PC-3 (cell line): ENCODE measurements at places on chromosomes 1 and 21. TPM values are rescaled to one million over a fixed set of nuclear protein-coding genes. Genes with fewer than 3 reads are reported as not detected.

The IFNAR1 gene
- total RNA-seq, result 13.2 and 18.4 TPM in 2 replicates

The SPRR2E gene
- not detected in 2 replicates for total RNA-seq

The RGS8 gene
- not detected in 2 replicates for total RNA-seq

The VWA5B1 gene
- total RNA-seq, result not detected in 2 replicates

The SH2D1B gene
- total RNA-seq, result 0.04 TPM in 1 of 2 replicates, not detected in the other

The GJA8 gene
- not detected in 2 replicates for total RNA-seq

The EPHB2 gene
- 21.0 and 23.2 TPM in 2 replicates for total RNA-seq

The NECAP2 gene
- 65.0 and 70.0 TPM in 2 replicates for total RNA-seq

The RHD gene
- total RNA-seq, result not detected in 2 replicates

The ENAH gene
- total RNA-seq, result 96.6 and 101 TPM in 2 replicates

The FNDC5 gene
- total RNA-seq, result 0.22 and 0.35 TPM in 2 replicates

The PDC gene
- not detected in 2 replicates for total RNA-seq

The S100A2 gene
- total RNA-seq, result 358 and 373 TPM in 2 replicates

The RCSD1 gene
- not detected in 2 replicates for total RNA-seq

The SPRR2F gene
- not detected in 2 replicates for total RNA-seq

The TNFRSF18 gene
- total RNA-seq, result 87.2 and 120 TPM in 2 replicates

- 0 out of 2 replicates have a peak, but pooled peaks cover 3% of the 10 kb centered on the region for H3K4me1 ChIP-seq
- no peak overlapping the region for H3K4me3 ChIP-seq
- H3K36me3 ChIP-seq, result no peaks in the 10 kb centered on the region
- no peak overlapping the region for H3K27ac ChIP-seq
These were observed 9.4 kb downstream of the PROX1 start for GRCh38 chr1:213997038-213997771.

DNA sequence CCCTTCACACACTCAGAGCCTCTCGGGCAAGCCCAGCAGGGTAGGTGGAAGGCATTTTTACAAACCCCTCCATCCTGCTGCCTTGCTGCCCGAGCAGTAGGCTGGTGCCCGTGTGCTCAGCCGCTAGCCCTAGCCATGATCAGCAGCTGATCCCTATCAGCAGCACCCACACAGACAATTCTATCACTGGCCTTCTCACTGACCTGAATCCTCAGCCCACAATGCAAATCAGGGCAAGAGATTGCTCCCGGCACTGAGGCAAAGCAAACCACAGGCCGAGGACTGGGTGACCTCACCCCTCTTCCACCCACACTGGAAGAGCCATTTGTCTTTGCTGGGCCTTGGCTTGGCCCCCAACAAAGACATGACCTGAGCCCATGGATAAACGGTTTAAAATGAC is 895 bp upstream of the PDZK1 start:
- H3K4me3 ChIP-seq, result no peak overlapping the region
- H3K27me3 ChIP-seq, result no peaks in the 10 kb centered on the region
- H3K27ac ChIP-seq, result peak overlapping the region; percentile 80; the same call in 1 of the 2 replicates

GRCh38 chr1:19960591-19960990 is 18.8 kb downstream of the PLA2G2A start:
- H3K27me3 ChIP-seq, result peaks cover 18% of the 10 kb centered on the region
- no peak overlapping the region for H3K4me3 ChIP-seq
- no peak overlapping the region for H3K27ac ChIP-seq
- no peak for DNase-seq
- H3K36me3 ChIP-seq, result no peaks in the 10 kb centered on the region
- H3K4me1 ChIP-seq, result no peaks in the 10 kb centered on the region

- no peaks in the 10 kb centered on the region for H3K36me3 ChIP-seq
- no peak for DNase-seq
- H3K27ac ChIP-seq, result no peak overlapping the region
- H3K4me1 ChIP-seq, result no peaks in the 10 kb centered on the region
These were observed 24.6 kb downstream of the DMAP1 start for GRCh38 chr1:44237721-44238457.

- H3K36me3 ChIP-seq, result peaks cover 18% of the 10 kb centered on the region
- peak; percentile 36 for DNase-seq
- peak overlapping the region; percentile 67 for H3K27ac ChIP-seq
- peaks cover 26% of the 10 kb centered on the region for H3K4me1 ChIP-seq
- peak overlapping the region; percentile 93 for H3K4me3 ChIP-seq
These were observed 909 bp upstream of the PAXBP1 start for GRCh38 chr21:32772281-32773047.

DNA sequence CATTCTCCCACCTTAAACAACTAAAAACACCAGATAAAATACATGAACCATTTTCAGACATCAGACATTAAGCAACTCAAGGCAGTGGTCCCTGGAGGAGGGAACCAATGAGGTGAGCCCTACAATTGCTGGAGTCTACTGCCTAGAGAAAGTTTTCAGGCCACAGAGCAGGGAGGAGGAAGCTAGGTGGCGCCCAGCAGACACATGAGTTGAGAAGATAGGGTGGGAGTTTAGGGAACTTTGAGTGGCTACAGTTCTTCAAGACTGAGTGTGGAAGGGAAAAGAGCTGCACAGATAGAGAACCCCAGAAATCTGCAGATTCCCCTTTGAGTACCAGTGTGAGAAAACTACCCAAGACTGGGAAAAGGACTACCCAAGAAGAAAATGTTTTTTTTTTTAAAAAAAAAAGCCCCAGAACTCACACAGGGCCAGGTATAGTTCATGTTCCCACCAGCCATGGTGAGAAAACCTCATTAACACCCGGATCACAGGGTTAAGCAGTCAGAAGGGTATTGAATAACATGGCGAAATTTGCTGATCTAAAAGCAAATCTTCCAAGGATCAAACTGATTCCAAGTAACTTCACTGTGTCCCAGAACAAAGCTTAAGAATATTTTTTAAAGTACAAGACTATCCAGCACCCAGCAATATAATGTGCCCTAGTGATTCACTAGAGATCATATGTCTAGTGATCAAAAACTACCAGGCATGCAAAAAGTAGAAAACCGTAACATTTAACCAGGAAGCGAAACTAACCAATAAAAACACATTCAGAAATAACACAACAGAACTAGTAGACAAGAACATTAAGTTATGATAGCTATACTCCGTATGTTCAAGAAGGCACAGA is 12.0 kb downstream of the ALDH9A1 start:
- DNase-seq, result peak; percentile 8
- H3K4me3 ChIP-seq, result no peak overlapping the region
- H3K27me3 ChIP-seq, result no peaks in the 10 kb centered on the region
- H3K4me1 ChIP-seq, result no peaks in the 10 kb centered on the region
- peaks cover 31% of the 10 kb centered on the region for H3K36me3 ChIP-seq
- H3K27ac ChIP-seq, result no peak overlapping the region

GRCh38 chr1:228241259-228241658 is 33.4 kb downstream of the OBSCN start:
- H3K4me1 ChIP-seq, result no peaks in the 10 kb centered on the region
- H3K27ac ChIP-seq, result no peak overlapping the region
- no peak for DNase-seq
- peaks cover 73% of the 10 kb centered on the region for H3K36me3 ChIP-seq

GRCh38 chr1:11207898-11208611 is 18.9 kb downstream of the ANGPTL7 start:
- H3K4me1 ChIP-seq, result no peaks in the 10 kb centered on the region
- H3K4me3 ChIP-seq, result no peak overlapping the region
- no peaks in the 10 kb centered on the region for H3K27me3 ChIP-seq
- H3K27ac ChIP-seq, result no peak overlapping the region
- DNase-seq, result no peak
- peaks cover 58% of the 10 kb centered on the region for H3K36me3 ChIP-seq

GRCh38 chr1:180577361-180577760 is 18.6 kb downstream of the OVAAL start:
- H3K4me1 ChIP-seq, result no peaks in the 10 kb centered on the region
- no peaks in the 10 kb centered on the region for H3K27me3 ChIP-seq
- no peak overlapping the region for H3K27ac ChIP-seq
- H3K36me3 ChIP-seq, result no peaks in the 10 kb centered on the region
- H3K4me3 ChIP-seq, result no peak overlapping the region

GRCh38 chr21:42290505-42290904 is 24.7 kb downstream of the TFF3 start:
- no peaks in the 10 kb centered on the region for H3K36me3 ChIP-seq
- no peak overlapping the region for H3K4me3 ChIP-seq
- H3K4me1 ChIP-seq, result no peaks in the 10 kb centered on the region
- H3K27ac ChIP-seq, result no peak overlapping the region
- no peaks in the 10 kb centered on the region for H3K27me3 ChIP-seq

GRCh38 chr1:93675931-93676330 is 5.7 kb downstream of the BCAR3 start:
- H3K27me3 ChIP-seq, result no peaks in the 10 kb centered on the region
- no peak for DNase-seq
- peaks cover 87% of the 10 kb centered on the region for H3K36me3 ChIP-seq
- peaks cover 90% of the 10 kb centered on the region for H3K4me1 ChIP-seq
- H3K27ac ChIP-seq, result peak overlapping the region; percentile 99

DNA sequence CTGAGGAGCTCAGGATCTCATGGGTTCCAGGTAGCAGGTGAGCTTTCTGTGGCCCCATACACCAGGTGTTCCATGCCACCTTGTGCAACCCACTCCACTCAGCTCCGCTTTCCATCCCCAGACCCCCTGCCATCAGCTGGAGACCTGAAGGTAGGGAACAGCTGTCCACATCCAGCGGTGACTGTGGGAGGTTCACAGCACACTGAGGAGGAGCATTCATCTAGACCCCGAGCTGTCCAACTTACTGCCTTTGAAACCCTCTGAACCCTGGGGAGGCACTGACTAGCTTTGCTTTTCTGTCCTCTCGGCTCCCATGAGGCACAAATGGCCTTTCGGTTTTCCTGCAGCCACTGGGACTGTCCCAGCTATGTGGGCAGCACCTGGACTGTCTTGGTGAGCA is 27.9 kb upstream of the ABCG1 start:
- H3K36me3 ChIP-seq, result no peaks in the 10 kb centered on the region
- H3K4me3 ChIP-seq, result no peak overlapping the region
- no peaks in the 10 kb centered on the region for H3K27me3 ChIP-seq
- H3K4me1 ChIP-seq, result peaks cover 9% of the 10 kb centered on the region
- DNase-seq, result no peak

GRCh38 chr1:13624526-13624925 is 40.9 kb downstream of the PDPN start:
- peaks cover 17% of the 10 kb centered on the region for H3K4me1 ChIP-seq
- DNase-seq, result no peak
- no peaks in the 10 kb centered on the region for H3K36me3 ChIP-seq
- H3K27me3 ChIP-seq, result no peaks in the 10 kb centered on the region
- H3K27ac ChIP-seq, result no peak overlapping the region

- DNase-seq, result peak; percentile 87
- H3K4me1 ChIP-seq, result peaks cover 3% of the 10 kb centered on the region; the same call in 1 of the 2 replicates
- H3K27me3 ChIP-seq, result no peaks in the 10 kb centered on the region
- H3K4me3 ChIP-seq, result no peak overlapping the region
- no peaks in the 10 kb centered on the region for H3K36me3 ChIP-seq
- H3K27ac ChIP-seq, result no peak overlapping the region
These were observed 28.2 kb downstream of the TCEANC2 start for GRCh38 chr1:54081306-54082270.

GRCh38 chr1:224333309-224333926 is 3.4 kb upstream of the NVL start:
- peaks cover 25% of the 10 kb centered on the region for H3K4me1 ChIP-seq
- H3K27me3 ChIP-seq, result no peaks in the 10 kb centered on the region
- H3K4me3 ChIP-seq, result peak overlapping the region; percentile 26; the same call in 1 of the 2 replicates
- H3K27ac ChIP-seq, result 0 out of 2 replicates have a peak overlapping the region, but pooled peaks have one; percentile 2
- DNase-seq, result peak; percentile 86
- no peaks in the 10 kb centered on the region for H3K36me3 ChIP-seq

DNA sequence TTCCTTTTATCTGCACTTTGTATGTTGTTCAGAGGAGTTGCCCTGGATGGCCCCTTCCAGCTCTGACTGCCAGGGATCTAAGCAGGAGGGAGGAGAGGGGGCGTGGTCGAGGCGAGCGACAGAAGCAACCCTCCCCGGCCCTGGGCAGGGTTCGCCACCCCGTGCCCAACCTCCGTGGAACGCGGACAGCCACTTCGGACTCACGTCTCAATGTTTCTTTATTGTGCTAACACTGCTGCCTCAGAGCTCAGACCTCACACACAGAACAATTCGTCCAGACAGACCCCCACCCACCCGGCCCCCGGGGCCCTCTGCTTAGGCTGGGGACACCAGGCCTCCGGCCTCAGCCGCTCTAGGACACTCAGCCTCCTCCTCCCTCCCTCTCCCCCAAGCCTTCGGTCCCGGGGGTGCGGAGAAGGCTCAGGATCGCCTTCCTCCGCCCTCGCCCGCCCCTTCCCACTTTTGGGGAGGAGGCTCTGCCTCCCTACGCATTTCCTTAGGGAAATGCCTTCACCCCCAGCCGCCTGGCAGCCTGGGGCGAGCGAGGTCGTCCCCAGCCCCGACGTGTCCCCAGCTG is 8.3 kb downstream of the VSIG8 start:
- peaks cover 30% of the 10 kb centered on the region for H3K4me1 ChIP-seq
- H3K4me3 ChIP-seq, result peak overlapping the region; percentile 84
- no peaks in the 10 kb centered on the region for H3K36me3 ChIP-seq
- no peaks in the 10 kb centered on the region for H3K27me3 ChIP-seq
- DNase-seq, result peak; percentile 60

DNA sequence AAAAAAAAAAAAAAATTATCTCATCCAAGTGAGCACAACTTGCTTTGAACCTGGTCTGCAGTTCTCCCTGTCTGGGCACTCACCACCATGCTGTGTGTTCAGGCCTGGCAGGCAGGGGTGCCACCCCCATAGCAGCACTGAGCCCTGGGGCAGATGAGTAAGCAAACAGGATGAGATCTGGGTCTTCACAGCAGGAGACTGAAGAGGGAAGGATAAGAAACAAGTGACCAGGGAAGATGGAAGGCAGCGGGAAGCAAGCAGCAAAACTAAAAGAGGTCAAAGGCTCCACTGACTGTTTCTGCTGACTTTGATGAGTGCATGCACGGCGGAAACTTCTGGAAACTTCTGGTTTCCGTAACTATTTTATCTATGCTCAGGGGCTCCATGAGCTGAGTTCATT is 133.5 kb upstream of the SOD1 start:
- no peak overlapping the region for H3K27ac ChIP-seq
- DNase-seq, result peak; percentile 47
- H3K4me1 ChIP-seq, result peaks cover 23% of the 10 kb centered on the region
- no peaks in the 10 kb centered on the region for H3K27me3 ChIP-seq
- H3K4me3 ChIP-seq, result no peak overlapping the region

- H3K27ac ChIP-seq, result peak within 1 kb of the TSS; percentile 98
- DNase-seq, result peak; percentile 93
- peak within 1 kb of the TSS; percentile 86 for H3K4me3 ChIP-seq
- H3K4me1 ChIP-seq, result peaks cover 35% of the 10 kb centered on the region
- no peaks in the 10 kb centered on the region for H3K27me3 ChIP-seq
- H3K36me3 ChIP-seq, result no peaks in the 10 kb centered on the region; the same call in 1 of the 2 replicates
These were observed at the start of gene LAMC2 for GRCh38 chr1:183185941-183186490. Gene LAMC2 (plus strand): TSS chr1:183186264. CDS start chr1:183186353, 89 bp downstream.
